Fibroblast of skin of left quadriceps (primary cell): ENCODE measurements at places on chromosomes 5 and 9.

- DNase-seq = peak; percentile 3
Measured at GRCh38 chr9:135504262-135505243, 4.1 kb downstream of the MRPS2 start.

DNA sequence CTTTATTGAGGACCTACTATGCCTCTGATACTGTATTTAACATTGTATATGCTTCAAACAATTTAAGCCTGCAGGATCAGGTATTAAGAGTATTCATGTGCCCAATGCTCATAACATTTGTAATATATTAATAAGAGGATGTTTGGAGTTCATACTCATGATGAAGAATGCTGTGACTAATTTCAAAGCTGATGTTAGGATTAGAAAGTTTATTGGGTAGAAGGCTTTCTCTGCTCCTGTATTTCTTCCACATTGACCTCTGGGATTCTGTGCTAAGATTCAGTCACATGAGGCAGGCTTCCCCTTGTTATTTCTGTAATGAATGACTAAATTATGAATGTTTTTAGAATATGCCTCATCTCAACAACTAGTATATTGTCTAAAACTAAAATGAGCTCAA, 456.4 kb downstream of the NFIB start:
- DNase-seq = peak; percentile 35

GRCh38 chr5:132825033-132825833, 5.2 kb downstream of the SHROOM1 start:
- DNase-seq = no peak

GRCh38 chr9:120312031-120312430, 267.9 kb downstream of the CDK5RAP2 start:
- no peak for DNase-seq

GRCh38 chr5:89117124-89117644, 234.2 kb upstream of the MEF2C start:
- DNase-seq = no peak

DNA sequence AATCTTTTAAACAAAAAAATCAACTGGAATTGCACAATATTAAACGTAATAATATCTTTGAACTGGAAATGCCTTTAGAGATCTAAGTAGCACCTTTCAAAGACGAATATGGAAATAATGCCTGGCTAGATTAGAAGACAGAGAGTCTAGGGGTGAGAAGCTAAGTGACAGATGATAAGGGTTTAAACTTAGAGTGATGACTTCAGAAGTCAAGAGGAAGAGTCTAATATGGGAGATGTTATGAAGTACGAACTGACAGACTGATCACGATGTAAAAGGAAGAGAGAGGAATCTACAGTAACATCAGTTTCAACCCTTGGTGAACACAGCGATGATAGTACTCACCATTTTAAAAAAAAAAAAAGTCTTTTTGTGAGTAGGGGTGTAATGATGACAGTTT, 57.9 kb downstream of the HINT1 start:
- DNase-seq = no peak

GRCh38 chr5:149863830-149864229, 80.8 kb downstream of the PDE6A start:
- no peak for DNase-seq

DNA sequence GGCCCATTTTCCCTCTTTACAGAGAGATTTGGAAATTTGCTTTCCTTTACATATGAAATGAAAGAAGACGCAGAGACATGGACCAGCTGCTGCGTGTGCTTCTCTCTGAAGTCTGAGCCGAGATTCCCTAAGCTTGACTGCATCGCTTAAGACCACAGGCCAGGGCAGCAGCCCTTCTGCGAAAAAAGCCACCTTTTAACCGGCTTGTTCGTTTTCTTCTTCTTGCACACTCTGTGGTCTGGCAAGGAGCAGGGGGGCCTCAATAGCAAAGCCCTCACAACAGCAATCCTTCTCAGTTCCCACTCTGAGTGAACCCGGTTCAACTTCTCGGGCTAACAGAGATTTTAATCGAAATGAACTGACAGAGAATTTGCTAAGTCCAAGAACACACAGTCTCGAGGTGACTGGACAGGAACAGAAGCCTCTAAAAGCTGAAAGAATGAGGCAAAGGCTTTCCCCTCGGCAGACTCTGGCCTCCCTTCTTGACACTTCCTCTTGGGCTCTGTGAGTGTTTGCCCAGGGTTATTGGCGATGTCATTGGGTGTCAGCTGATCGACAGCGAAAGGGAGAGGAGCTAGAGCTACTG, 512.9 kb upstream of the KLF4 start:
- DNase-seq = no peak

GRCh38 chr5:56108246-56108645, 113.5 kb upstream of the IL6ST start:
- no peak for DNase-seq

DNA sequence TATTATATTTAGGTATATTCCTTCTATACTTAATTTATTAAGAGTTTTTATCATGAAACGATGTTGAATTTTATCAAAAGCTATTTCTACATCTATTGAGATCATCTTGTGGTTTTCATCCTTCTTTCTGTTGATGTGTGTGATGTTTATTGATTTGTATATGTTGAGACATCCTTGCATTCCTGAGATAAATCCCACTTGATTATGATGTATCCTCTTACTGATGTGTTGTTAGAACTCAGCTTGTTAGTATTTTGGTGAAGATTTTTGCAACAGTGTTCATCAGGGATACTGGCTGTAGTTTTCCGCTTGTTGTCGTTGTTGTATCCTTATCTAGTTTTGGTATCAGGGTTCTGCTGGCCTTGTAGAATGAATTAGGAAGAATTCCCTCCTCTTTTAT, 213.6 kb downstream of the GDNF start:
- DNase-seq = no peak

- DNase-seq = peak; percentile 26
Measured at GRCh38 chr9:109520475-109521132, 22.5 kb upstream of the PTPN3 start.

- no peak for DNase-seq
Measured at GRCh38 chr5:57211039-57211438, 37.2 kb downstream of the GPBP1 start.

- DNase-seq = no peak
Measured at GRCh38 chr5:14226992-14227391, 83.8 kb downstream of the TRIO start.
